Inflammatory macrophage (primary cell): ENCODE measurements at places on chromosomes 13 and 19.

GRCh38 chr13:94692030-94692429 lies 20.3 kb downstream of the SOX21 start:
- no peak for DNase-seq

- no peak for DNase-seq
Measured at GRCh38 chr19:52188822-52189734, 774 bp upstream of the PPP2R1A start.

DNA sequence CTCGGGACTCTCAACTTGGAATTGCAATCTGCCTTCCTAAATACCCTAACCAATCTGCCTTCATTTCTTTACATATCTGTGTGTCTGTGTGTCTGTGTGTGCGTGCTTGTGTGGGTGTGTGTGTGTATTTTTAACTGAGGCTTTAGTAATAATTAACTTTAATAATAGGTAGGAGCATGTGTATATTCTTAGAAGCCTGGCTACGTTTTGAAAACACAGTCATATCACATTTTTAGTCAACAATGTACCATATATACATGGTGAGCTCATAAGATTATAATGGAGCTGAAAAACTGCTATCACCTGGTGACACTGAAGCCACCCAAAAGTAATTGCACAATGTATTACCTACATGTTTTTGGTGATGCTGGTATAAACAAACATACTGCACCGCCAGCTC lies 65.4 kb upstream of the ATXN8OS start:
- no peak for DNase-seq

- DNase-seq: no peak
Measured at GRCh38 chr13:97133955-97134354, 88.2 kb upstream of the MBNL2 start.

GRCh38 chr19:53182202-53182601 lies 11.0 kb downstream of the ZNF665 start:
- DNase-seq: no peak

- DNase-seq: no peak
Measured at GRCh38 chr13:87255394-87255793, 415.8 kb upstream of the SLITRK5 start.
